ENCODE measurements at places on chromosomes 16 and 17.

- no peak for DNase-seq
Observed at GRCh38 chr17:45969726-45970125, 29.3 kb upstream of the STH start.

GRCh38 chr17:56978441-56979090 lies 635 bp downstream of the SCPEP1 start:
- no peak for DNase-seq

DNA sequence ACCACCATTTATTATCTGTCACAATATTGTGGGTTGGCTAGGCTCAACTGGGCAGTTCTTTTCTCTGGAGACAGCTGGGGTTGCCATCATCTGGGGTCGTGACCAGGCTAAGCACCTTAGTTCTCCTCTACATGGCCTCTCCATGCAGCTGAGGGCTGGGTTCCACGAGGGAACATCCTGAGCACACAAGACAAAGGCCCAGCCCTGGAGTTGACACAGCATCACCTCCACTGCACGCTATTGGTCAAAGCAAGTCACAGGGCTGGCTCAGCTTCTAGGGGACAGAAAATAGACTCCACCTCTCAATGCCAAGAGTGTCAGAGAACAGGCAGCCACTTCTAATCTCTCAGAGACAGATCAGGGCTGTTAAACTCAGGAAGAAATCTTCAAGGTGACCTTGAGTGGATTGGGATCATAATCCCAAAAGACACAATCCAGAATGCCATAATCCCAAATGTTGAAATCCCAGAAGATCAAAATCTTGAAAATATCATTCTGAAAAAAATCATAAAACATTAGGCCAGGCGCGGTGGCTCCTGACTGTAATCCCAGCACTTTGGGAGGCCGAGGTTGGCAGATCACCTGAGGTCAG lies 13.0 kb upstream of the USP10 start:
- DNase-seq: no peak

- no peak for DNase-seq
Observed at GRCh38 chr16:2715966-2716885, 3.8 kb downstream of the PRSS27 start.

- DNase-seq: no peak
Observed at GRCh38 chr17:46925185-46925868, 2.4 kb downstream of the GOSR2 start.

DNA sequence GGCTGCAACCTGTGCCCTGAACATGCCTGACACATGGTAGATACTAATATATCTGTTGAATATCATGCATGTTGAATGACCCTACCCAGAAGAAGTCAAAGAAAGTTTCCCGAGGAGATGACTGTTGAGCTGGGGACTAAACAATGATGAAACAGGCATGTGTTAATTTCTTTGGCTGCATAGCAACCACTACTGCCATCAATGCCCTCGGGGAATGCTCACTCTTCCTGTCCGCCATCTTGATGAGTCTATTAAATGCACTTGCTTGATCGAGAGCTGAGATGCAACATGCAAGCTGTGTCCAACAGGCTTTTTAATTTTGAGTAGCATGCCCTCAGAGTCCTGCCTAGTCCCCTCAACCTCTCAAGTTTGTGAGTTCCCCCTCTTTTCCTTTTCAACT lies 31.3 kb downstream of the GRIN2A start:
- no peak for DNase-seq

DNA sequence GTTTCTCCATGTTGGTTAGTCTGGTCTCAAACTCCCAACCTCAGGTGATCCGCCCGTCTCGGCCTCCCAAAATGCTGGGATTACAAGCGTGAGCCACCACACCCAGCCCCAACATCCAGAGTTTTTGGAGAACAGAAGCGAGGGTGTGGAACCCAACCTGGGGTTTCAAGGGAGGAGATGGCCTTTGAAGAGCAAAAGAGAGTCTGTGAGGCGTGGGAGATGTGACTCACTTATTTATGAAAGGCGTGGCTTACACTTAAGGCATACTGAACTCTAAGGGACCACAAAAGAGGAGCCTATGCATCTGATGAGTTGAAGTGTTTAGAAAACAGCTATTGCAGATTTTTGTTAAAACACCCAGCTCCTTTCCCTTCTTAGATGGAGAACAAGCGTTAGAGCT lies 18.9 kb downstream of the ARSG start:
- no peak for DNase-seq

GRCh38 chr17:53353919-53354351 lies 468.8 kb upstream of the KIF2B start:
- no peak for DNase-seq

DNA sequence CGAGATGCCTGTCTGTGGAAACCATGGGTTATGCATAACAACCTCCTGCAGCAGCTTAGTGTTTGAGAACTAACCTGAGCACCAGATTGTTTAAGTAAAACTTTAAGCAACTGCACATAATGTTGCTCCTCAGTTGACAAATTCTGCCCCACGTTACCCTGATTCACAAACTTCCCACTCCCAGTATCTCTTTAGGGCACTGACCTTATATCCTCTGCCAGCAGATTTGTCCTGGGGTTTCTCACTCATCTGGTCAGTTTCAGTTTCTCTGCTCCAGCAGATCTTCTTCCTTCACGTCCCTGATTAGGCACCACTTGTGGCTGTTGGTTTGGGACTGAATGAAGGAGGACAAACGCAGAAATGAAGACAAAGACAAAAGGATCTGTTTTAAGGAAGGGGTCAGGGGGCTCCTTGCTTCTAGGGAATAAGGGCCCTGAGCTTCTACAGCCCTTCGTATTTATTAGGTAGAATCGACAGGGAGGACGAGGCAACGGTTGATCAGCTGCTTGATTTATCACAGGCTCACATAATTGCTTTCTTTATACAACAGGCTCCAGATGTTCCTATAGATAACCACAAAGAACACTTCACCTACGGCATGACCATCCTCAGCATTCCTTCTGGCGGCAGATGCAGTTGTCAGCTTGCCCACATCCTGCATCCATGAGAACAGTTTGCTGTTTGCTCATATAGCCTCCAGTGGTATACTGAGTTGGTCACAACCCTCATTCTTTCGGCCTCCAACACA lies 13.5 kb upstream of the ZNF689 start:
- DNase-seq: no peak

DNA sequence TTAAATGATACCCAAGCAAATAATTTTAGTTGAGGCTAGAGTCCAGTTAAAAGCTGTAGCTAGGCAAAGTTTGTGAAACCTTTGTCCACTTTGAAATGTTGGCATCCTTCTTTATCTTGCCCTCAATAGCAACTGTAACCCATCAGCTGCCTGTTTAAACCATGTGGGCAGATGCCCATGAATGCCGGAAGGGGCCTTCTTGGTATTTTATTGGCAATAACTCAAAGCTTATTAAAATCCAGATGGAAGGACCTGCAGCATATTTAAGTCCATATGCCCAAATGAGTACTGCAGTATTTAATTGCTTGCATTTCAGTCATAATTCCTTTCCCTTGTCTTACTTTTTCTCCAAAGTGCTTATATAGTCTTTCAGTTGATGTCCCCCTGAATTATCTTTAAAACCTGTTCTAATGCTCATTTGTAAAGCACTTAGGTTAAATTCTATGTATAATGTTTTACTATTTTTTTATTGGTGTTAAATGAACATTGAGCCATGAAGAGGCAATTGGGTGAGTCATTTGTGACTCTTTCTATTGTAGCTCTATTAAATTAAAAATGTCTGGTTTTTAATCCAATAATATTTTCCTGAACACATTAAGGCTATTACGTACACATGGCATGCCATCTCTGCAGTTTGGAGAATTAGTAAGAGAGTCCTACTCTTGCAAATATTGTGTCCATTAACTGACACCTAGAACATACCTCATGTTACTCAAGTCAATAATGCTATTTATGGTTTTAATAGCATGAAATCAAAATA lies 225.3 kb downstream of the KCNJ2 start:
- no peak for DNase-seq

- peak; percentile 9 for DNase-seq
Observed at GRCh38 chr16:59905606-59906005, 1171.5 kb upstream of the GOT2 start.

DNA sequence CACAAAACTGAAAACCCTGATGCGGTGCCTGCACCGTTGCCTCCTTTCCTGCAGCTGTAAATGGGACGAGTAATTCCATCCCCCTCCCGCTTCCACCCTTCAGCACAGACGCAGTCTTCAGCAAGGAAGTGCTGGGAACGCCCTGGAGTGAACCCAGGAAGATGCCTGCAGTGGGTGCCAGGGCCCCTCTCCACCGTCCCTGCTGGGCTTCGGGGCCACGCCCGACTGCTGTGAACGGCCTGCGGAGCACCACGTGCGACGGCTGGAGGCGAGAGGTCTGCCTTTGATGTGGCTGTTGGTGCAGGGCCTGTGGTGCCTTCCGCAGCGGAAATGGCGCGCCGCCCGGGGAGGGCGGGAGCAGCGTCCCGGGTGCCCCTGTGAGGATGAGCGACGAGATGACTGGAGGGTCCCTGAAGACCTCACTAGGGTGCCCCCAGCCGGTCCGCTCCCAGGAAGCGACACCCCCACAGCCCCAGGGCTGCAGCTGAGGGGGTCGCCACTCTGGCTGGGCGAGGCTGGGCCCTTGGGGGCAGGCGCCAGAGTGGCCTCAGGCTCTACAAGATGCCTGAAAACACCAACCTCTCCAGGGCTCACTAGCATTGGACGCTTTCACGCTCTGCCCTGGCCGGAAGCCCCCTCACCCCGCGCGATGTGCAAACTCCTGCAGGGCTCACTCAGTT lies 749 bp upstream of the MC1R start:
- DNase-seq: peak; percentile 79

- no peak for DNase-seq
Observed at GRCh38 chr17:53655591-53655990, 167.1 kb upstream of the KIF2B start.

DNA sequence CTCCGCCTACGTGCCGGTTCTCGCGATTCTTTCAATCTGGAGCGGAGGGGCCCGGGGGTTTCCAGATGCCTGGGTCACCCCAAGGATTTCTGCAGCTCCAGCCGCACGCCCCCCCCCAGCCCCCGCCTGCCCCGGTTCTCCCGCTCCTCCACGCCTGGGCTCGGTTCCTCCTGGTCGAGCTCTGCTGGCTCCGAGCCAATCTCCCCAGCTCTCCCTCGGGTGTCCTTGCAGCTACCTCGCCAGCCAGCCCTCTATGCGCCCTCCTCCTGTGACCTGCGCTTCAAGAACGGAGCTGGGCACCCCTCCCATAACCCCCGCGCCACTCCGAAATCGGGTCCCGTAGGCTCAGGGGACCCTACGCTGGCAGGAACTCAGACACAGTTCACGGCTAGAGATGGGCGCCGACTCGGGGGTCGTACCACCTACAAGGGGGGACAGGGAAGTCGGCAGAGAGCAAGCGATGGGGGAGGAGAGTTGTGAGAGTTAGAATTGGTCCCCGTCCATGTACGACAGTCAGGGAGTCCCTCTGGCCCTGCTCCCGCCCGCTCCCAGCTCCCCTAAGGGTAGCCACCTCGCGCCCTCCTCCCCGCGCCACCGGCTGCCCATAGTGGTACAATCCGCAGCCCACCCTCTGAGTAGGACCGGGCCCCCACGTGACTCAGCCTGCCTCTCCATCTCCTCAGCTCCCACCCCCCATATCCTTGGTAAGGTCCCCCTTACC lies 961 bp downstream of the FGF11 start:
- no peak for DNase-seq

GRCh38 chr17:81471818-81472456 lies 40.7 kb downstream of the ACTG1 start:
- DNase-seq: peak; percentile 94

GRCh38 chr16:83878838-83879237 lies 20.1 kb upstream of the MLYCD start:
- peak; percentile 40 for DNase-seq

- no peak for DNase-seq
Observed at GRCh38 chr17:28940142-28940541, 11.2 kb downstream of the PHF12 start.
